Activated CD4-positive, alpha-beta T cell treated with anti-CD3 and anti-CD28 coated beads for 36 hours (primary cell): ENCODE measurements at places on chromosomes 4 and X.

GRCh38 chrX:105265093-105265492 is 44.6 kb upstream of the TEX13A start:
- no peak for DNase-seq

DNA sequence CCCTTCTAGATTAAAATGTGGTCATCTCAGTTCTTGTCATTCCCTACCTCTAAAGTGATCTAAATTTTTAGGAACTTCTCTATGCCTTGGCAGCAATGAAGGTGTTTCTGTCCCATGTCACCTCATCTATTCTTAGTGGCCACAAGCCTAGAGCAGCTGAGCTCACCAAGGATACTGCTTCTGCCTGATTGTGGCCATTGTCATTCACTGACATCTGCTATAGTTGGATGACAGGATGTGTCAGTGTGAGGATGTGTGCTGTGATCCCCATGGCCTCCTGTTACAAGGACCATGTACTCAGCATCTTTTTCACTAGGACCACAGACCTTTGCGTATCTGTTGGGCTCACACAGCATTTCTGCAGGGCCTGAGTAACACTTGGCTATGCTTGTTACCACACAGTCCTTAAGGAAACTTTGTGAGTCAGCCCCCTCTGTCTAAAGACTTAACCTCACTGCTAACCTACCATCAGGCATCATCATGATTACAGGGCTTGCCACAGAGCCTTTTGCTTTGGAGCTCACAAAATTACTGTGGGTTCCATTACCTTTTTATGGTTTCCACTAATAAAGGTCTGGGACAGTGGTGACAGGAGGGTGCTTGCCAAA is 421.0 kb downstream of the ADAM29 start:
- DNase-seq = no peak

GRCh38 chr4:1309261-1310010 is 19.7 kb downstream of the MAEA start:
- DNase-seq = peak; percentile 74

- DNase-seq = no peak
Measured at GRCh38 chr4:55808186-55808585, 11.4 kb upstream of the EXOC1L start.

DNA sequence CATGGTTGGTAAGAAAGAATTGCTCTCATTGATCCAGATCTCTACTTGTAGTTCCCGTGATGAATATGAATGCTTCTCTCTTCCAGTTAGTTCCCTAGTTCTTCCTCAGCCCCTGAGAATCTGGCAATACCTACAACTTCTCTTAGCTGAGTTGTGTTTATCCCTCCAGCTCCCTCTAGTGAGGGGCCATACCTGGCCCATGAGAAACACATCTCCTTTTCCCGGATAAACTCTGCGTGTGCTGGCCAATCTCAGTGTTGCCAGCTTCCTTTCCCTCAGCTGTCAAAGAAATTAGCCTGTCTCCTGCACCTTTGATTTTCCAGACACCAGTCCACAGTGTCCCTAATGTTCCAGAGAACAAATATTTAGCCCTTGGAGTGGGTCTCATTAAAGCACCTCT is 5.7 kb downstream of the CBLL2 start:
- DNase-seq = no peak

- no peak for DNase-seq
Measured at GRCh38 chrX:143081231-143081630, 55.5 kb downstream of the SPANXN4 start.

DNA sequence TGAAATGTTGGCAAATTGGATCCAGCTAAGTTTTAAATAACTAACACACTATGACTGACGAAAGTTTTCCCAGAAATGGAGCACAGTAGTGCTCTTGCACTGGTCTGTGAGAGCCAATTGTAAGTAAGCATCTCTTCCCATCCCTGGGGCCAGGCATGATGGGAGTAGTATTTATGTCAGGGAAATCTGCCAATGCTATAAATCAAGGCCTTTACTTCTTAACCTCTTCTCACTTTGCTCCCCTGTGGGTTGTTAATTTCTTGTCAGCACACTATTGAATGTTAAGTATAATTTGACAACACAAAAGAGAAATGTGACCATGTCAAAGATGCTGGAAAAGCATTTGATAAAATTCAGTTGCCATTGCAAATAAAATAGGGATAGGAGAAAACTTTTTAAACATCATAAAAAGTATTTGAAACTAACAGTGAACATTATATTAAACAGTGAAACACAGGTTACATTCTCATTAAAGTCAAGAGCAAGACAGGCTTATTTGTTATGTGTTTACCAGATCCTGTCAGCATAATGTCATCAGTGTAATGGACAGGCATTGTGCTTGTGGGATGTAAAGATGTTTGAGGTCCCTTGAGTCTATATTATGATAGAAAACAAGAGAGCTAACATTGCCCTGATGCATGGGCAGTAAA is 5.0 kb downstream of the F8A1 start:
- DNase-seq = no peak

- DNase-seq = no peak
Measured at GRCh38 chr4:67702166-67702565, 1.2 kb upstream of the UBA6 start.

- no peak for DNase-seq
Measured at GRCh38 chrX:113833096-113834055, 750.5 kb upstream of the HTR2C start.

DNA sequence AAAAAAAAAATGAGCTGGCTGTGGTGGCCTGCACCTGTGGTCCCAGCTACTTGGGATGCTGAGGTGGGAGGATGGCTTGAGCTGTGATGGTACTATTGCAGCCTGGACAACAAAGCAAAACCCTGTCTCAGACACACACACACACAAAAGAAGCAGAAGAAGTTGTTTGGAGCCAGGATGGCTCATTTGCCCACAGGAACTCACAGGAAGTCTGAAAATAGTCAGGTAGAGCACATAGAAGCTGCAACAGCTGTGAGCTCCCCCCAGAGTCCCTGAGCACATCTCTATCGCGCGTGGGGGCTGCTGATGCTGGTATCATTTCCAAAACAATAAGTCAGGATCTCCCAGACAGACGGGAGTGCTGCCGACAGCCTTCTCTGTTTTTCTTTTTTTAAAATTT is 13.4 kb upstream of the DHRSX start:
- DNase-seq = no peak

- no peak for DNase-seq
Measured at GRCh38 chrX:44392767-44393166, 49.3 kb upstream of the EFHC2 start.

- DNase-seq = no peak
Measured at GRCh38 chr4:2888886-2889285, 45.2 kb downstream of the ADD1 start.

DNA sequence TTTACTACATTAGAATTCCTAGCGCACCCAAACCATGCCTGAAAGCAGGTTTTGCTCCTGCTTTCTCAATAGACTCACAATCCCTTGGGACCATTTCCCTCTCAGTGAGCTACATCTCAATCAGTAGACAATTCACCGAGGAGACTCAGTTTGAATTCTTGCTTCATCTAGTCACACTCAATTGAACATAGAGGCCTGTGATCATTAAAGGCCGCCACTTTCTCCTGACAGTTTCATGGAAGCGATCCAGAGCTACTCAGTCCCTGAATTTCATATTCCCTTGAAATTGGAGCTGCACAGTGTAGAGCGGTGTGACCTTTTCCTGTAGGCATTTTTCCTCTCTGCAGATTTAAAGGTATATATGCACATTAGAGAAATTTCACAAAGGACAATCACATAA is 193.9 kb upstream of the SPOCK3 start:
- DNase-seq = no peak

DNA sequence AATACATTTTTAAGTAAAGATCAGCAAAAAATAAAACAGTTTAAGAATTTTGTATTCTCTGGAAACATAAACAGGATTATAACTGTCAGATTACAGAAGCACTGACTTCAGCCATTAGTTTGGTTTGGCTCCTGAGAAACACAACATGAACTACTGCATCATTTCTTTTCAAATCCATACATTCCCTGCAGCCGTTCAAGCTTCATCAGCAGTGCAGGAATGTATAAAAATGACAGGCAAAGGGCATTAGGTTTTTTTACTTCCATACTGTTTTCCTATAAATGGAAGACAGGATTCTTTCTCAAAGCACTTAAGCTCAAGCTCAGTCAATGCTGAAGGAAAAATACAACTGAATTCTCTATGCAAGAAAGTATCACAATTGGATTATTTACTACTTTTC is 4.2 kb upstream of the MAB21L2 start:
- no peak for DNase-seq

- DNase-seq = no peak
Measured at GRCh38 chr4:146049802-146050201, 111.2 kb upstream of the ZNF827 start.

DNA sequence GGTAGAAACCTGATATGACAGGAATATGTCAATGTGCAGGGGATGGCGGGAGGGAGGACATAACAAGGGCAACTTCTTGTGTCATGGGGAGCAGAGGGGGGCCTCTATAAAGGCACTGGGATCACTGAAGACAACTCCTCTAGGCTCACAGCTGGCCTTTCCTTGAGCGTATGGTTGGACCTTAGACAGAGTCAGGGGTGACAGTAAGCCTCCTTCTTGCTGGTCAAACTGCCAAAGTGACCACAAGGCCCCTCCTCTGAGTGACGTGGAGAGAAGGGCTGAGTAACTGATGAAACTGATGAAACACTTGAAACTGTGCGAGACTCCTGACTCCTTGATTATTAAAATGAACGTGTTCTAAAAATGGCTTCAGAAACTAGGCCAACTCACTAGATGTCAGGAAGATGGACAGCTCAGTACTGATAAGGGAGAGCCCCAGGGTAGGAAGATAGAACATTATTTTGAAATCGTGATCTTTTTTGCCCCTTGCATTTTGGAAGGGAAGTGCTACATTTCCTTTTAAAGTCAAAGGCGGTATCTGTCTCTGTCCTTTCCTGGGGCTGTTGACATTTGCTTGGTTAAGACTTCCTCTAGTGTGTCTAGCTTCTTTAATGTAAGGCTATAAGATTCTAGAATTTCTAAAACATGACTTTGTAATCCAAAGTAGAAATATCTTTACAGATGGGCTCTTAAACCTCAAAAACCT is 1.6 kb downstream of the RAB33A start:
- DNase-seq = peak; percentile 68

DNA sequence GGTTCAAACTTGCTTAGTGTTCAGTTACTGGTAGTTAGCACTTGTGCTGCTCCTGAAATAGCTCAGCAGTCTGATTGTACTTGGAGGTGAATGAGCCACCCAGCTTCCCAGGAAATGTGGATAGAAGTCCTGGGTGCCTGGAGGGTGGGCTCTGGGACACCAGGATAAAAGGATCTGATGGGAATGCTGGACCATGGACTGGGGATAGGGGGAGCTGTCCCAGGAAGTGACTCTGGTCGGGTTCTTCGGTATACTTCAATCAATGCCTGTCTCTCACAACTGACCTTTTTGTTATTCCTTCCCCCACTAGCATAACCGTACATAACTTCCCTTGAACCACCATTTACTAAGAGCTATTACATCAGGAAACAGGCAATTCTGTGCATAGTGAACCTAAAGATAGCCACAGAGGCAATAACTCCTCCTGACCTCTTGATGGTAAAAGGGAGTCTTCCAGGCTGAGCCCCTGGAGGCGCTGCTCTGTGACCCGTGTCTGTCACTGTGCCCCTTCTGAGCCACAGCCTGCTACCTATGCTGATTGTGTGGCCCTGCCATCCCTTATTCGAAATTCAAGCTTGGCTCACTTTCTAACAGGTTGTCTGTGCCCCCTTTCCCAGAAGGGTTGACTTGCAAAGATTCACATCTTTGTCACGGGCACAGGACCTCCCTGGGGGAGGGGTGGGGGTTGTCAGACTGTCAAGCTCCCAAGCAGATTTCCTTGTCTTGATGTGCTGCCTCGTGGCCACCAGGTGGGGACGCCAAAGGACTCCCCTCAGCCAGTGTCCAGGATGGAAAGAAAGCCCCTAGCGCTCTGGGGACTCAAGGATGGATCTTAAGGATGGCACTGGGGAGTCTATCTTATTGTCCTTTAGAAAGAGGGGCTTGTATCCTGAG is 24.5 kb upstream of the WDR1 start:
- DNase-seq = no peak
